T-helper 17 cell (primary cell): ENCODE measurements at places on chromosomes 13 and 19.

DNA sequence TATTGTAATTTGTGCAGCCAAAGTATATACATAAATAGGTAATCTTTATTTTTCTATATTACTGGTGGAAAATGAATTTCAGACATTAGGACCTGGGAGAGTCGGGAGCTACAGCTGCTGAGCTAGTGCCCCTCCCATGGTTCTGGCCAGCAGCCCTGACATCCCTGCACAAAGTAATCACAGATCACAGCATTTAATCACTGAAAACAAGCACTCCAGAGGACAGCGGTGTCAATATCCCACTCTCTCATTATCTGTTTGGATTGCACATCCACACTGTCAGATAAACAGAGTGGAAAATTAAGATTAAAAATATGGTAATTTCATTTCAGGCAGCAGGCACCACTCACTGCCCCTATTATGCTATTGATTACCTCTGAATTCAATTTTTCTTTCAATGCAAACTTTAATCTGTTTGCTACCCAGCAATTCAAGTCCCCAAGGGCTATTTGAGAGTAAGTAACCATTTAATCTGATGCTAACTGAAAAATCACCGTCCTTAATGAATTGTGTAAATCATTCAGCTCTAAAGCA lies 254.1 kb upstream of the SOX21 start:
- no peak for DNase-seq

GRCh38 chr19:1942934-1943555 lies 2.1 kb downstream of the CSNK1G2 start:
- no peak for DNase-seq

DNA sequence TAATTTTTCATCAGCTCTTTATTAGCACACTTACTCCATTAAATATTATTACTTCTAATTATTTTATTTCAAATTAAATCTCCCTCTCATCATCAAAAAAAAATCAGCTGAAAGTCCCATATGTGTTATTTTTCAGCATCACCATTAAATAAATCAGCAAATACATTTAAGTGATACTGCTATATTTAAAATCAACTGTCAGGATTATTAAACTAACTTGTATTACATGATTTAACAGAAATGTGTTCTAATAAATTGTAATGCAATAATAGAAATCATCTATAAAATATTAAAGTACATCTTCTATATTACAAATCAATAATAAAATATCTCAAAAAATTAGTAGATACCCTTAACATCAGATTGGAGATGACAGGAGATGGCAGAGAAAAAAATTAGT lies 538.6 kb upstream of the MIR17HG start:
- no peak for DNase-seq

DNA sequence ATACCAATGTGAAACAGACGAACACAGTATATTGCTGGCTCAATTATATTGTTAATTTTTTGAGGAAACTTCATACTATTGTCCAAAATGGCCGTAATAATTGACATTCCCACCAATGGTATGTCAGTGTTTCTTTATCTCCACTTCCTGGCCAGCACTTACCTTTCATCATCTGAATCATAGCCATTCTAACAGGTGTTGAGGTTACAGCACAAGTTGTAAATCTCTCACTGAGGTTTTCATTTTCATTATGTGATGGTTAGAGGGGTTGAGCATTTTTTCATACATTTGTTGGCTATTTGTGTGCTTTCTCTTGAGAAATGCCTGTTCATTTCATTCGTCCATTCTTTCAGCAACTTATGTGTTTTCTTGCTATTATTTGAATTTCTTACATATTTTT lies 824.0 kb downstream of the UQCRFS1 start:
- no peak for DNase-seq

GRCh38 chr19:47037766-47038165 lies 10.7 kb downstream of the TMEM160 start:
- no peak for DNase-seq

- DNase-seq = no peak
Observed at GRCh38 chr13:66427458-66427861, 802.7 kb downstream of the PCDH9 start.

- no peak for DNase-seq
Observed at GRCh38 chr13:48909056-48909389, 66.7 kb upstream of the FNDC3A start.

DNA sequence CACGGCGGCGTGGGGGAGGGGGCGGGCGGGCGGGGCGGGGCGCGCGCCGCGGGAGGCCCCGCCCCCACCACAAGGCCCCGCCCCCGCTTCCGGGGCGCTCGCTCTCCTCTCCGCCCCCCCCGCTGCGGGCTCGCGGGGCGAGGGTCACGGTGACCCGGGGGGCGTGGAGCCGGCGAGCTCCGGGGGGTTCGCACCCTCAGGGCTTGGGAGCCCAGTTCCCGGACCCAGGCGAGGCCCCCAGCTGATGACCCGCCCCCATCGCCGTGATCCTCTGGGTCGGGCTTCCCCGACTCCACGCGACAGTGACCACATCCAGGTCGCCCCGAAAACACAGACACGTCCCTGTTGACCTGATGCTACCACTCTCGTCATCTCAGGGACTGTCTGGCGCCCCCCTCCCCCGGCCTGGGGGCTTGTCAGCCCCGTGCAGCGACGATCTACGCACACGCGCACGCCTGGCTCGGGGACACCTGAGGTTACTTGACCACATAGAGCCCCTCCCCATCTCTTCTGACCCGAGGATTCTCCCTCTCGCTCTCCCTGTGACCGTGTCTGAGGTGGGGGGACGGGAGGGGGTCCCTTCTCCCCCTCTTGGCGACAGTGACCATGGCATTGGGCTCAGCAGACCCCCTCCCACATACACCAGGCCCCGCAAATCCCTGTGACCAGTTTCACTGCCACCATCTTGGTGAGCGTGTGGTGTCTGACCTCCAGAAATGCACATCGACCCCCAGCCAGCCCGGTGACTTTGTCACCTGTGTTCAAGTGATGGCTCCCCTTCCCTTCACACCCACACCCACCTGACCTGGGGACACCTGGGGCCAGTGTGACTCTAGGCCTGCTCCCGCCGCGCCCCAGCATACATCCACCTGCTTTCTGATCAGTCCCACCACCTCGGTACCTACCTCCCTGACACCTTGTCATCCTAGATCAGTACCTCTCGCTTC lies 670 bp downstream of the MAP2K7 start:
- DNase-seq = peak; percentile 70

GRCh38 chr19:18562086-18562485 lies 4.4 kb downstream of the KXD1 start:
- DNase-seq = no peak

GRCh38 chr19:38726761-38727301 lies 17.4 kb downstream of the CAPN12 start:
- DNase-seq = no peak

- no peak for DNase-seq
Observed at GRCh38 chr19:2848616-2849015, 7.3 kb downstream of the ZNF555 start.

DNA sequence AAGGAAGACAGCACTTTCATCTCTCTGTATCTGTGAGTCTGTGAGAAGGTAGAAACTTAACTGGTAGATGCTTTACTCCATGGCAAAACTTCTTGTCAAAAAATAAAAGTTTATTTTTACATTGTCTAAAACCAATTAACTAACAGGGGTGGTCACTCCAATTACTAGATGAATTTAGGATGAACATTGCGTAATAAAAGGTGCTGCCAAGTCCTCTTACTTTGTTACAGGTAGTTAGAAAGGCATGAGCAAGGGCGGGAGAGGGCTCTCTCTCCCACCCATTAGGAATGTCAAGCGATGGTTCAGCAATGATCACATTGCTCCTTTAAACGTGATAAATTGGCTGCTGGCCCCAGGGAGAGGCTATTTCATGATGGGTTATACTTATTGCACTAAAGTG lies 512.3 kb downstream of the SLITRK5 start:
- DNase-seq = no peak

- no peak for DNase-seq
Observed at GRCh38 chr13:48749144-48749543, 95.4 kb downstream of the CYSLTR2 start.

DNA sequence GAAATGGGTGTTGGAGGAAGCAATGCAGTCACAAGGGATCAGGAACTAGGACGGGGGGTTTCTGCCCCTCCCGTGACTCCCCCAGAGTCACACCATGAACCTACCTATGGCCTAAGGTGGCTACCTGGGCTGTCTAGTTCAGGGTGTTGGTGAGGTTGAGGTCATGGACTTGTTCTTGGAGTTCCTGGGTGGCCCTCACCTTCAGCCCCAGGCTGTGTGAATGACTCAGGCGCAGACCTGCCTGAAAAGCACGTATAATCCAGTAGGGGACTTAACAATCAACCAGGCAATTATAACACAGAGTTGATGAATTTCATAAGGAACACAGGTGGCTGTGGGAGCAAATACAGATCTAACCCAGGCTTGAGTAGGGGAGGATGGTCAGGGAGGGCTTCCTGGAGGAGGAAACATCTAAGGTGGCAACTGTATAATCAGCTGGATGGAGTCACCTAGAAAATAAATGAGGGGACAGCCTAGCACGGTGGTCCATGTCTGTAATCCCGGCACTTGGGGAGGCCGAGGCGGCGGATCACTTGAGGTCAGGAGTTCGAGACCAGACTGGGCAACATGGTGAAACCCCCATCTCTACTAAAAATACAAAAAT lies 25.6 kb upstream of the ADGRE1 start:
- DNase-seq = no peak

DNA sequence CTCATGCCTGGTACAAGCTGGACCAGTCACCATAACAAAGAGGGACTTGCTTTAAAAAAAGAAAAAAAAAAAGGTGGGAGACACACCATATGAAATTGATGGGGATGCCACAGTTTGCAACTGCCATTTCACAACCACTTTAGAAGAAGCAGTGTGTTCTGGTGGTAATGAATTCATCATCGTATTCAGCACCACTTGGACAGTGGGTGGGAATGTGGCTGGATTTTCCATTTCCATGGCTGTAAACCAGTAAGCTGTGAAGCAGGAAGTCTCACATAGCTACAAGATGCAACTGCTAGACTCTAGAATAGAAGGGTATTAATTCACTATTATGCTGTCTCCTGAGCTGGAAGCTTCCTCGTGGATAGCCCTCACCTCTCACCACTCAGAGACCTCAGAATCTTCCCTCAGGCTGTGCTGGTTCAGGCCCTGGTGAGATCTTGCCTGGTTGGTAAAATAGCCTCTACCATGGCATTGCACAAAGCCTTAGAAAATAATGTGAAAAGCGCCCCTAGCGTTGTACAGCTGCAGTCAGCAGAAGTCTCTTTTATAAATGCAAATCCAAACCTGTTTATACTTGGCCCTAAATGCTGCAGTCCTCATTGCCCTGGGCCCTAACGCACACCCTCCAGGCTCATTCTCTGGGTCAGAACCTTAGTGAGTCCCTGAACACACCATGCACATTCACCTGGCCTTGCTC lies 150.7 kb downstream of the KCTD15 start:
- DNase-seq = no peak

GRCh38 chr19:17625980-17626379 lies 62.2 kb downstream of the UNC13A start:
- no peak for DNase-seq

GRCh38 chr19:6743714-6744380 lies 4.4 kb downstream of the TRIP10 start:
- no peak for DNase-seq

- DNase-seq = no peak
Observed at GRCh38 chr13:78636495-78636894, 22.5 kb downstream of the OBI1 start.

GRCh38 chr13:21759463-21759862 lies 88.6 kb downstream of the FGF9 start:
- DNase-seq = no peak

- DNase-seq = no peak
Observed at GRCh38 chr13:24452044-24452443, 60.5 kb downstream of the PARP4 start.

- DNase-seq = no peak
Observed at GRCh38 chr13:38348861-38349389, 726 bp upstream of the UFM1 start.

DNA sequence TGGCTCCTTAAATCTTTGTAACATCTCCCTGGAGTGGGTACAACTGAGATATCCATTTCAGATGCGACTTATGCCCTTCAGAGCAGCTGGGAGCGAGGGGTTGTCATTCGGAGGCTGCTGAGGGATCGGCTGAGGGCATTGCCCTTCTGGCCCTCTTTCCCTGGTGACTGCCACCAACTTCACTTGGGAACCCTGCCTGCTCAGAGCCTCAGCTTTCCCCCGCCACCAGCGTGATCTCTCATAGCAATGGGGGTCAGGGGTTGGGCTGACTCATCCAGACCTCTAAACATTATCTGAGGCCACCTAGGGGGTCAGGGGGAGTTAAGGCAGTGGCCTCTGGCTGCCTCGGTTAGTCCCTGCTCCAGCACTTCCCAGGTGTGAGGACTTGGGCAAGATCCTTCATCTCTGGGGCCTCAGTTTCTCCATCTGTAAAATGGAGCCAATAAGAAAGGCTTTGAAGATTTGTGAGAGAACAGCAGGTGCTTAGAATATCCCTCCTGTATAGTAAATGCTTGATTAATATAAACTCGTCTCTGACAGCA lies 1.1 kb downstream of the PRX start:
- DNase-seq = no peak

- DNase-seq = no peak
Observed at GRCh38 chr19:14525729-14526128, 3.7 kb upstream of the TECR start.

DNA sequence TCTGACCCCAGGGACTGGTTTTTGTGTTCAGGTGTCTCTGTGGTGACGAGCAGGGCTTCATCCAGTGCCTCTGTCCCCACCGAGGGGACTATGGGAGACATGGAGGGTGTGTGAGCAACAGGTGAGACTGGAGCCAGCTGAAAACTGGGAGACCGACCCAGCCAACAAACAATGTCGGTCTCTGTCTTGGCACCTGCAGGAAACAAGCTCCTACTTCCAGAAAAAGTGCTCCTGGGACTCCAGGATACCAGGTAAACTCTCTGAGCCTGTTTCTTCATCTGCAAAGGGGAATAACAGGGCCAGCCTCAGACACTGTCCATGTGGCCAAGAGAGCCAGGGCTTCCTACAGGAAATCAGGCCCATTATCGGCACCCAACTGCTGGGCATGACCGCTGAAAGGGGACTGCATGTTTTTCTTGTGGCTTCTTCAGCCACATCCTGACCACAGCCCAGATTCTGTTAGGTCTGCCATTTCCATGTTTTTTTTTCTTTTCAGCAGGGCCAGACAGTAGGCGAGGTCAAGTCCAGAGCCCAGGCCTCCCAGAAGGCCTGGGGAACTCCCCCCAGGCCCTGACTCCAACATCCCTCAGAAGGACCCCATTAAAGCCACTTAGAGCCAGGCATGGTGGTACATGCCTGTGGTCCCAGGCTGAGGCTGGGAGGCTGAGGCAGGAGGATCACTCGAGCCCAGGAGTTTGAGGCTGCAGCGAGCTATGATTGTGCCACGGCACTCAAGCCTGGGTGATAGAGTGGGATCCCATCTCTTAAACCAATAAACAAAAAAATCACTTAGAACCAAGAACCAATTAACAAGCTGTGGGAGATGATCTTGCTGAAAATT lies 836 bp upstream of the BST2 start:
- DNase-seq = no peak

GRCh38 chr19:19053508-19054314 lies 10.1 kb upstream of the SLC25A42 start:
- DNase-seq = peak; percentile 62
